GOT3 (cell line): ENCODE measurements at places on chromosomes 16 and 17.

DNA sequence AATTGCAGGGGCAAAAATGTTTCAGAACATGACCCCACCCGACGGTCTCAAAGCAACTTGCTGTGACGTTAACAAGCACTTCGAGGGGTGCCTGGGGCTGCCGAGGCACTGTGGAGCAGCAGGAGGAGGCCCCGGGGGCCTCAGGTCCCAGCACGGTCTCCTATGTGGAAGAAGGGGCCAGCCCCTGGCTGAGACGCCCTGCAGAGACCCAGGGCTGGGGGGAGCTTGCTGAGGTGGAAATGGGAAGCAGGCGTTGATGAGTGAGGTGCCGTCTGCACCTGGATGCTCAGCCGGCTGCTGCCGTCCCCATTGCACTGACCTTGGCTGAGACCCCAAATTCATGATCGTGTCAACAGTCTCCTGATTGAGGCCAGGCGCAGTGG is 46.5 kb downstream of the NT5M start:
- no peak for DNase-seq

GRCh38 chr17:59381716-59382570 is 50.5 kb downstream of the YPEL2 start:
- DNase-seq, result no peak

DNA sequence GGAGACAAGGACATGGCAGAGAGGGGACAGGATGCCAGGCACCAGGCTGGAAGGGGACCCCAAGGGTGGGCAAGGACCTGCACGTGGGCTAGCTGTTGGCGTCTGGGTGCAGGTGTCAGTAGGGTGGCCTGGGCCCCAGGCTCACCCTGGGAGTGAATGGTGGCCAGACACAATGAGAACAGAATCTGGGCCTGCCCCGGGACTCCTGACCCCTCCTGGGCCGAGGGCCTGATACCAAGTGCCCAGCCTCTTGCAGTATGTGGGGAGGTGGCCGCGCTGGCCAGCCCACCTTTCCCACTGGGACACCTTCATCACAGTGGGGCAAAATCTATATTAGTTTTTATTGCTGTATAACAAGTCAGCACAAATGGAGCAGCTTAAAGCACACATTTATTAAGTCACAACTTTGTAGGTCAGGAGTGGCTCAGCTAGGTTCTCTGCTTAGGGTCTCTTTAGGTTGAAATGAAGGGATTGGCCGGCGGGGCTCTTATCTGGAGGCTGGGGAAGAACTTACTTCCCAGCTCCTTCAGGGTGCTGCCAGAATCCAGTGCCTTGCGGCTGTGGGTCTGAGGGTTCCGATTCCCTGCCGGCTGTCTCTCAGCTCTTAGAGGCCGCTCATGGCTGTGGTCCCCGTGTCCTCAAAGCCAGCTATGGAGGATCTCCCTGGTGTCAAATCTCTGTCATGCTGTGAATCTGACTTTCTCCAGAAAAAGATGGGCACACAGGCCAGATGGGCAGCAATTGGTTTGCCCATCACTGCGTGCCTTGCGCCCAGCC is 3.6 kb downstream of the PRSS33 start:
- no peak for DNase-seq

DNA sequence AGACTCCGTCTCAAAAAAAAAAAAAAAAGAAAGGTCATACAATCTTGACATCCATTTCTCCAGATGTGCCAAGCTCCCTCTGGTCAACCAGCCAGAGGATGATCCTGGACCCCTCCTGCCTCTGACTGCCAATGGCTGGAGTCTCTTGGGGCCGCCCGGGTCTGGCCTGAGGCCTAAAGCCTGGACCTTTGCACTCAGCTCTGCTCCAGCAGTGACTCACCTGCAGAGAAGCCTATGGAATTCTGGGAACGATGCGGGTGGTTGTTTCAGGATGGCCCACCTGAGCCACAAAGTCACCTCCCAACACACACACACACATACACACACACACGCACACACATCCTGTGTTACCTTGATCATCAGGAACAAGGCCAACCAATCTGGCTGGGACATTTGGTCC is 64.0 kb upstream of the DNAH17 start:
- DNase-seq, result no peak

- no peak for DNase-seq
Measured at GRCh38 chr16:73847090-73847489, 449.5 kb upstream of the PSMD7 start.

DNA sequence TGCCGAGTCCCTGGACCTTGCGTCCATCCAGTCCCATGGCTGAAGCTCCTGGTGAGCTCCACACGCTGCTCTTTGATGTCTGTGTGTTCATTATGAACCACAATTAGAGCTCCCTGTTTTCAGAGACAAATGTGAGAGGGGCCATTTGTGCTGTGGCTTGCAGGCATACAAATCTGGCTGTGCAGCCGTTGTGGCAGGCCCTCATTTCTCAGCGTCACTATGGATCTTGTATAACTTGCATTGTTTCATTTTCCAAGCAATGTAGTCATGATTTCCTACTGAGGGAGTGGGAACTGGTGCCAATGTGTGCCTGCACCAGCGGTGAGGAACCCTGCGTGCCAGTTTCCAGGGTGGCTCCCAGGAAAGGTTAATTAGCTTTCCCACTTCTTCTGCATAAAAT is 542.6 kb downstream of the TMEM114 start:
- no peak for DNase-seq

GRCh38 chr17:75783069-75783783 is 1.4 kb upstream of the UNK start:
- no peak for DNase-seq

GRCh38 chr16:89711601-89712273 is 9.0 kb downstream of the VPS9D1 start:
- no peak for DNase-seq

DNA sequence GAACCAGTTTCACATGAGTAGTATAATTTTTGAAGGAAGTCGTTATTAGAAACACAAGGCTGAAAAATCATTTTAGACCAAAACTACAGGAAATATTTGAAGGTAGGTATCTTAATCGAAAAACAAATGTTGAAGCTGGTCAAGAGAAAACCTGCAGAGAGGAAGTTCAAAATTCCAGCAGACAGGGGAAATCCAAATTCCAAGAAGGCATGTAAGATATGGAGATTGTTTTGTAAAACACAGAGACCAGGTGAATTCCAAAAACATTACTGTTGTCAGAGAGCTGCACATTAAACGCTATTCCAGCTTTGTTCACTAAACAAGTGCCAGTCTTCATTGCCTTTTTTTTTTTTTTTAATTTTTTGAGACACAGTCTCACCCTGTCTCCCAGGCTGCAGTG is 38.4 kb downstream of the ADAMTS18 start:
- no peak for DNase-seq

- no peak for DNase-seq
Measured at GRCh38 chr17:7383742-7384488, 3.0 kb downstream of the TNK1 start.
